Glutamatergic neuron (in vitro differentiated cells): ENCODE measurements at places on chromosomes 3 and 15. TPM values are rescaled to one million over a fixed set of nuclear protein-coding genes. Genes with fewer than 3 reads are reported as not detected.

SCN5A gene
- 4.8 TPM for total RNA-seq

MYD88 gene
- total RNA-seq: 58.0 TPM

CPLX3 gene
- 0.32 TPM for total RNA-seq

ASB14 gene
- not detected for total RNA-seq

MEGF11 gene
- 2.6 TPM for total RNA-seq

TTC21A gene
- 7.8 TPM for total RNA-seq

FBXL22 gene
- not detected for total RNA-seq

IQCF5 gene
- total RNA-seq: not detected

AHSG gene
- not detected for total RNA-seq

C3orf70 gene
- 44.5 TPM for total RNA-seq

TCAIM gene
- 17.1 TPM for total RNA-seq

SPINK8 gene
- total RNA-seq: not detected

EPHA6 gene
- 9.0 TPM for total RNA-seq

VEPH1 gene
- total RNA-seq: 9.3 TPM

ACP3 gene
- not detected for total RNA-seq

TRAK1 gene
- total RNA-seq: 308 TPM
